Osteocyte (in vitro differentiated cells): ENCODE measurements at places on chromosomes 16 and 17. TPM values are rescaled to one million over a fixed set of nuclear protein-coding genes. Genes with fewer than 3 reads are reported as not detected.

The ABCA8 gene
- total RNA-seq: 34.1 and 37.0 TPM in 2 replicates

DNA sequence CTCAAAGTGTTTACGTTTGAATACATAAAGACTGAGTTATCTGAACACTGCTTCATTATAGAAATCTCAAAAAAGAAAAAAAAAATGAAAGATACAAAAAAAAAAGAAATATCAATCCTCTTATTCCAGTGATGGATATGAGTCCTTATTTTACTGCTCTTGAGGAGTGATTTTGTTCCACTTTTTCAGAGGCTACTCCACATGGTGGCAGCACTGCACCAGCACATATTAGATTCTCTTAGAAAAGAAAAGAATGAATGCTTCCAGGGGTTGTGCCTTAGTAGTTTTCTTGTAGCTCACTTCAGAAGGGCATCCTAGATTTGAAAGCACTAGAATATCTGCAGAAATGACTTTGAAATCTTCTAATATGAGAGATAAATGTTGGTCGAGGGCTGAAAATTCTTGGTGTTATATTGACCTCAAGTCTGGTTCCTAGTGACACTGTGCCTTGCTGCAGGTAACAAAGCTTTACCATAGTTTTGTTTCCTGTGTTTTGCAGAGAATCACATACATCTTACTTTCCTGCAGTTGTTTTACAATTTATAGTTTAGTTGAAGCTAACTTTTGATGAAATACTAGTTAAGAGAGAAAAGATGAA lies 25.9 kb downstream of the AP2B1 start:
- no peak for DNase-seq
- no peak overlapping the region for H3K4me3 ChIP-seq
- no peak overlapping the region for H3K27ac ChIP-seq
- H3K27me3 ChIP-seq: no peaks in the 10 kb centered on the region
- peaks cover 20% of the 10 kb centered on the region for H3K36me3 ChIP-seq
- H3K4me1 ChIP-seq: no peaks in the 10 kb centered on the region

- H3K4me3 ChIP-seq: no peak overlapping the region
- H3K27ac ChIP-seq: no peak overlapping the region
- no peaks in the 10 kb centered on the region for H3K4me1 ChIP-seq
- DNase-seq: no peak
- peaks cover 38% of the 10 kb centered on the region for H3K27me3 ChIP-seq
- no peaks in the 10 kb centered on the region for H3K36me3 ChIP-seq
Observed at GRCh38 chr17:27856676-27857432, 36.3 kb downstream of the LYRM9 start.

GRCh38 chr16:3963203-3963602 lies 82.7 kb upstream of the CREBBP start:
- no peak overlapping the region for H3K27ac ChIP-seq
- H3K36me3 ChIP-seq: peaks cover 21% of the 10 kb centered on the region
- H3K4me3 ChIP-seq: no peak overlapping the region
- DNase-seq: no peak

The TNFRSF12A gene
- 71.3 and 72.4 TPM in 2 replicates for total RNA-seq

The SCGB1C2 gene
- not detected in 2 replicates for total RNA-seq

- no peak for DNase-seq
- no peaks in the 10 kb centered on the region for H3K36me3 ChIP-seq
- H3K27ac ChIP-seq: no peak overlapping the region
- H3K4me3 ChIP-seq: no peak overlapping the region
- peaks cover 9% of the 10 kb centered on the region for H3K4me1 ChIP-seq
Observed at GRCh38 chr16:1343428-1344242, 8.0 kb downstream of the TSR3 start.

DNA sequence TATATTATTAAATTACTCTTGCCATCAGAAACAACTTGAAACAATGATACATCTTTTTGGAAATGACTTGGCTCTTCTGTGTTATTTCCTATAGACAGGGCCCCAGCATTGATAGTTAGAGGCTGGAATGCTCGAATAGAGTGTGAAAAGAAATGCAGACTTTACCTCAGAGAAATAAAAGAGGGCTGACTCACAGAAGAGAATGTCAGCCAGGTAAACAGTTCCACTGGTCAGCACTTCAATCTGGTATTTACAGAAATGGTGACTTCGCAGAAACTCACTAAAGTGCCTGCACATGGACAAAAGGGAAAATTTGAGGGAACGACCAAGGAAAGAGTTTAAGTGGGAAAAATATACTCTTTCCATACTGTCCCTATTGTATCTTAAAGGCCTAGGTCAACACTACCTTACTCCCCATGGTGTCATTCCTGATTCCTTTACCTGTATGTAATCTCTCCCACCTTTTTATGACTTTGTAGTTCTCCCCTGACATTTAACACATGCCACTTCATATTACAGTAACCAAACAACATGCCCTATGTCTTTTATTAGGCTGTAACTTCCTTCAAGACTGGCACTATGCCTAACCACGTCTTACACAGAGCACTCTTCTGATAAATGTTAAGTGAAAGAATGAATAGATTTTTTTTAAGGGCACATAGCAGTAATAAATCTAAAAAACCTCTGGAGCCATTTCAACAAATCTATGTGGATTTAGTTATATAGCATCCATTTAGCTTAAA lies 36.7 kb downstream of the AKAP10 start:
- peaks cover 51% of the 10 kb centered on the region for H3K36me3 ChIP-seq
- no peak for DNase-seq
- no peak overlapping the region for H3K27ac ChIP-seq
- H3K27me3 ChIP-seq: no peaks in the 10 kb centered on the region
- peaks cover 1% of the 10 kb centered on the region for H3K4me1 ChIP-seq
- H3K4me3 ChIP-seq: no peak overlapping the region

DNA sequence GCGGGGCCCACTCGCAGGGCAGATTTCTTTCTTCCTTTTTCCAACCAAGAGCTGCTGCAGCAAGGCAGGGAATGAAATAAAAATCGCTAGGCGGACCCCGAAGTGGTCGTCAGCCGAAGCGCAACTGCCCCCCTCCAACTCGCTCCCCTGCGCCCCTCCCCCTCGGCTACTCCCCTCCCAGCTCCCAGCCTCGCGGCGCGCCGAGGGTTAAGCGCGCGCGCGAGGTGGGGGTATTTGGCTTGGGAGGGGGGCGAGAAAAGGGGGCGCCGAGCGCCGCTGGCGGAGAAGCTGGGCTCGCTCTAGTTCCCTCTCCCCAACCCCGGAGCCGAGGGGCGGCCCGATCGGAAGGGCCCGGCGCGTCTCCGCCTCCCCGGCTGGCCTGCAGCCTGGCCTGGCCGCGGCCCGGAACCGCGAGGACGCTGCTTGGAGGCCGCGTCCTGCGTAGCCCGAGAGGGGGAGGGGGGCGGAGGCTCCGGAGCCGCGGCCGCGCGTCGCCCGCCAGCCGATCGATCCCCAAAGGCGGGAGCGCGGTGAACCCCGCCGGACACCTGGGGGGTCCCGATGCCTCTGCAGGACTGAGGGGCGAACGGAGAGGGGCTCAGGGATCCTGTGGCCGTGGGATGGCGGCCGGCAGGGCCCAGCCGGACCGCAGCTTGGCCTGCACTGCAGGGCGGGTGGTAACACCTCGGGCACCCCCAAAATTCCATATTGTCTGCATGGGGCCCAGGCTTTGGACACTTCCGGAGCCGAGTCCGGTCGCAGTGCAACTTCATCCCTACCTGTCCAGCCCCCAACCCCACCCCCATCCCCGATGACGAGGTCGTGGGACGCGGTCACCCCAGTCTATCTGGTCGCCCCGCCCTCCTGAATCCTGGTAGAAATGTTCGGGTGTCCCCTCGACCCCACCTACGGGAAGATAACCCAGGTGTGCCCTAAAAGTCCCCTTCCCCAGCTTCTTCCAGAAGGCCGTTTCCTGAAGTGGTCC lies 4.9 kb upstream of the CBX4 start:
- peak overlapping the region; percentile 23 for H3K27ac ChIP-seq
- H3K4me3 ChIP-seq: peak overlapping the region; percentile 71
- H3K27me3 ChIP-seq: peaks cover 13% of the 10 kb centered on the region
- DNase-seq: no peak
- H3K36me3 ChIP-seq: no peaks in the 10 kb centered on the region

The TELO2 gene
- total RNA-seq: 35.7 and 37.8 TPM in 2 replicates

The KRT33B gene
- not detected in 2 replicates for total RNA-seq

DNA sequence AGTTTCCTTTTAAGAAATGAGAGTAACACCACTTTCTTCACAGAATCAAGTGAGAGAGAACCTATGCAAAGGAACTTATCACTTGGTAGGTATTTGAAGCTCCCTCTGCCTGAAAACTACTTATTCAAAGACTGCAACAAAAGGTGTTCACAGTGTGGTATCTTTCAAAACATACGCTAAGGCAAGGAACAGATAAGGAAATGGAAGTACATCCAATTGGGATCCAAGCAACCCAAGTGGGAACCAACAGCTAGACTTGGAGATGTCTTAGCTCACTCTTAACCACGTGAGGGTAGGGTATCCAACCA lies 431 bp upstream of the PPM1E start:
- peaks cover 15% of the 10 kb centered on the region for H3K4me1 ChIP-seq
- H3K27ac ChIP-seq: peak overlapping the region; percentile 5
- no peaks in the 10 kb centered on the region for H3K36me3 ChIP-seq
- H3K27me3 ChIP-seq: peaks cover 33% of the 10 kb centered on the region

The KRTAP4-4 gene
- not detected in 2 replicates for total RNA-seq

The G6PC1 gene
- not detected in 2 replicates for total RNA-seq

DNA sequence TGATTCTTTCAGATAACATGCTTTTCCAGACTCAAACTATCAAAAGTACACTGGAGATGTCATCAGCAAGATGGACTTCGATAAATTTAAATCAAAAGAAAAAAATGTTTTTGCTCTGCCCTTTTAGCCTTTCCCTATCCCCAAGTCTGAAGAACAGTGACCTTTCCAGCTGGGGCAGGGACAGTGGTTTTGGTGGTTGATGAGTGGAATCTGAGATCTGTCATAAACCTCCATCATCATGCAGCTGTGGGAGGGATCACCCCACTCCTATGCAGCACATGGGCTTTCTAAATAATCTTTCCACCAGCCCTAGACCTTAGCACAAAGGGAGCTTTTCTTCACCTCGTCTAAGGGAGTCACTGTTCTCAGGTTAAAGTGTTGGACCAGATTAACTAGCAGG lies 869.5 kb upstream of the SOX9 start:
- H3K27me3 ChIP-seq: no peaks in the 10 kb centered on the region
- no peak for DNase-seq
- no peak overlapping the region for H3K4me3 ChIP-seq
- no peak overlapping the region for H3K27ac ChIP-seq
- H3K4me1 ChIP-seq: no peaks in the 10 kb centered on the region

- H3K4me3 ChIP-seq: no peak overlapping the region
- no peak overlapping the region for H3K27ac ChIP-seq
Observed at GRCh38 chr17:76000016-76000754, 470 bp upstream of the CDK3 start.

DNA sequence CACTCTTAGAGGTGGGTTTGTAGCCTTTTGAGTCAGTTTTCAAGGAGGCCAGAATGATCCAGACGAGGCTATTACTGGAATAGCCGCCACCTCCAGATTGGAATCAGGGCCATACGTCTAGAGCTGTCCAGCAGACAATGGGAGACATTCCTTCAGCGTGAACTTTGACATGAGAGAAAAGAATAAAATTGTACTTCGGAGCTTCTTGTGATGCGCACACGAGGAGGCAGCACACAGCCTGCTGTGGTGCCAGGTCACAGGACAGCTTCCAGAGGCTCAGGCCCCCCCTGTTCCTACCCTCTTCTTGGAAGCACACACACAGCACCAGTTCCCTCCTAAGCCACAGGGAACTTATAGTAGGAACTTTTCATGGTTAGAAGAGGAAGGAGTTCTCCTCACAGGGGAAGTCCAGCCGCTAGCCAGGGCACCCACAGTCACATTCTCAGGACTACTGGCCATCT lies 81.0 kb downstream of the VPS53 start:
- H3K27ac ChIP-seq: peak overlapping the region; percentile 93
- DNase-seq: no peak
- peaks cover 20% of the 10 kb centered on the region for H3K36me3 ChIP-seq

The PYY gene
- total RNA-seq: not detected in 2 replicates

The TMEM235 gene
- not detected in 2 replicates for total RNA-seq

DNA sequence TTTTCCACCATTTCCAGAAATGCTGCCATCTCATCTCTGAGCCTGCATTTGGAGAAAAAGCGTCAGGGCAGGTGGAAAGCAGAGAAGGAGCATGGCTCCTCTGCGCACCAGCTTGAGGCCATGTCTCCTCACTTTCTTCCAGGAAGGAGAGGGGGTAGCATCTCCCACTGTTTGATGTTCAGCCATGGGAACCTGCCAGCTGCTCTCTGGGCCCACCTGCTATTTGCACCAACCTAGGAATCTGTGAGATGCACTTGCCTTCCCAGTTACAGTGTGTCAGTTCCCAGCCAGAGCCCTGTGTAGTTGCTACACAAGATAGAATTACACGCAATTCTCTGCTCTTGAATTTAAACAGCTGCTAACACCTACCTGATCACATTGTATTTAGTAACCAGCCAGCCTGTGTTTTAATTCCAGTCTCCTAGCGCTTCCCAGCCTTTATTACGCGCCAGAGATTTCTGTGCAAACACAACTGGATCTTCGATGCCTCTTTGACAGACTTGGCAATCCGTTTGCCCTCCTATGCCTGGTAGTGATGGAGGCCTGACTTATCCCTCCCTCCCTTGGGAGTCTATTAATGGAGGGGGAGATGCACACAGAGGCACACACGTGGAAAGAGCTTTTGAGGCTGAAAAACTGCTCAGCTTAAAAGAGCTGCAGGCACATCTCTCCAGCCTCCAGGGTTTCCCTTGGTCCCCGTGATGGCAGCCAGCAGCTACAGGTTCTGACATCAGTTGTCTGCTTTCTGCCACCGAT lies 98.1 kb upstream of the SEC14L1 start:
- H3K4me3 ChIP-seq: no peak overlapping the region
- H3K27ac ChIP-seq: no peak overlapping the region
- DNase-seq: no peak
- H3K4me1 ChIP-seq: no peaks in the 10 kb centered on the region

The SEPTIN12 gene
- total RNA-seq: not detected in 2 replicates

DNA sequence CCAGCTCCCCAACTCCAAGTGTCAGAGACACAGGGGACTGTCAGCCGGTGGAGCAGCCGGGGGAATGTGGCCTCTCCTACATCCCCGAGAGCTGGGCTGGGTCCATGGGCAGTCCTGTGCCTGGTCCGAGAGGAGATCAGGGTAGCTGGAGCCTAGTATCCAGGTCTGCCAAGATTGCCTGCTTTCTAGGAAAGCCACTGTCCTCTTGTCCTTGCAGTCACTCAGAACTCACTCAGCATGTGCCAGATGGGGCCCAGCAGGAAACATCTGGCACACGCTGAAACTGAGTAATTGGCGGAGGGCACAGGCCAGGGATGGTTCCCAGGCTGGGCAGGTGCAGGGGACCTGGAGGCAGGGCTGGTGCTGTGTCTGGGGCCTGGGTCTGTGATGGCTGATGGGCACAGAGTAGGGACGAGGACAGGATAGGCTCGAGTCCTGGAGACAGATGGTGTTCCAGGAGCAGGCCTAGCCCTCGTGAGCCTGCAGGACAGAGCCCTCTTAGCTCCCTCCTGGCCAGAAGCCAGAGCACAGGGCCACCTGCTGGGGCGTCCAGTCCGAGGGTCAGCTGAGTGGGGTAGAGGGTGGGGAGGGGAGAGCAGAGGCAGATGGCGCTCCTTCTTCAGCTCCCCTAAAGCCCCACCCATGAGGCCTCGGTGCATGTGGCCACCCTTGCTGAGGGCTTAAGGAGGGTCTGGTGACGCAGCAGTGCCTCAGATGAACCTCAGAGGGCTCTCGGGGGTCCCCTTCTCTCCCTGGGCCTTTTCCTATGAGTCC lies 31.1 kb downstream of the ADCY7 start:
- no peak overlapping the region for H3K4me3 ChIP-seq
- H3K27me3 ChIP-seq: no peaks in the 10 kb centered on the region
- H3K36me3 ChIP-seq: no peaks in the 10 kb centered on the region
- DNase-seq: no peak
- H3K4me1 ChIP-seq: peaks cover 7% of the 10 kb centered on the region
- H3K27ac ChIP-seq: no peak overlapping the region

GRCh38 chr16:84614968-84615813 lies 2.7 kb downstream of the COTL1 start:
- no peaks in the 10 kb centered on the region for H3K27me3 ChIP-seq
- H3K4me3 ChIP-seq: peak overlapping the region; percentile 66
- peaks cover 57% of the 10 kb centered on the region for H3K4me1 ChIP-seq
